Myocyte (in vitro differentiated cells): ENCODE measurements at places on chromosomes 4 and X. TPM values are rescaled to one million over a fixed set of nuclear protein-coding genes. Genes with fewer than 3 reads are reported as not detected.

The CA5B gene
- total RNA-seq = 4.1 and 4.7 TPM in 2 replicates

The SH3D19 gene
- 24.1 and 26.2 TPM in 2 replicates for total RNA-seq

The ANOS1 gene
- 0.08 TPM in 1 of 2 replicates, not detected in the other for total RNA-seq

The INPP4B gene
- 63.9 and 143 TPM in 2 replicates for total RNA-seq

The HPF1 gene
- 33.3 and 49.2 TPM in 2 replicates for total RNA-seq

The TIGD4 gene
- 0.62 and 3.0 TPM in 2 replicates for total RNA-seq

DNA sequence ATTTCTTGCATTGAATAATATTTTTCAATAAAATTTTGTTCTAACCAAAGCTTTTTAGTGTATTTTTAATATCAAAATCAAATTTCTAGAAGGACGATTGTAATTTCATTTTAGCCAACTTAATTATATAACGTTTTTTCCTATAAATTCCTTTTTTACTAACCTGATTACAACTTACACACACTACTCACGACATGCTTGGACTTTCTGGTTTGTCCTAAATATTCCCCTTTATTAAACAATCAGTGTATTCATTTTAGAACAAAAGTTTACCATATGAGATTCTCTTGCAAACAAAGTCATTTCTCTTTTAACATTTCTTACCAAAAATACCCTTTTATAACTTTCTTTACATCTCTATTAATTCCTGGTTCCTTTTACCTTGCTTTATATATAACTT lies 173.7 kb downstream of the PWWP3B start:
- DNase-seq = no peak

DNA sequence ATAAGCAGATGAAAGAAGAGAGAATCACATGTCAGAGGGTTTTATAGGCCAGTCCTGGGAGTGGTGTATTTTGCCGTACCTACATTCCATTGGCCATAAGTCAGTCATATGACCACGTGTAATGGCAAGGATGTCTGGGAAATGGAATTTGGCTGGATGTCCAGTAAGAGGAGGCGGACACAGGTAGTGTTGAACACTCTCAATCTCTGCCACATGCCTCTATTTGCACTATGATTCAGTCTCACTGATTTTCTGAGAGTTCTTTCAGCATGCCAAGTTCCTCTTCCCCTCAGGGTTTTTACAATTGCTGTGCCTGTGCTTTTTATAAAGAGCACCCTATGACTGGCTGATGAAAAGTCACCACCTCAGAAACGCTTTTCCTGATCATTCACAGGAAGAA lies 164.2 kb upstream of the GPR101 start:
- DNase-seq = no peak

DNA sequence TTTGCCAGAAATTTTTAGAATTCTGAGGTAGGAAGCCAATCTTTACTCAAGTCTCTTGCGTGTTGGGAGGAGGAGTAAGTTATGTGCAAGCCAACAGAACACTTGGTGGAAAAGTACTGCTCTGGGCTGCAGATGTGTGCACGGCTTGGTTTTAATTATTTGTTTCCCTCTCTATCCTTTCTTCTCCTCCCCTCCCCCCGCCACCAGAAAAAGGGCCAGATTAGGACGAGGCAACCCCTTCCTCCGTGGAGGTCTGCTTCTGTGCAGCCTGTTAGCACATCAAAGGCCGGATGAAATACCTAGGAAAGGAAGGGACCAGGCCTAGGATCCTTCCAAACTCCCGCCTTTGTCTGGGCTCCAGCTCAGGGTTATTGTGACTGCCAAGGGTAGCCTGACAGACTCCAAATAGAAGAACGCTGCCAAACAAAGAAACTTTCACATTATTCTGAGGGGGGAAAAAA lies 1.0 kb upstream of the PGRMC1 start:
- no peak for DNase-seq

DNA sequence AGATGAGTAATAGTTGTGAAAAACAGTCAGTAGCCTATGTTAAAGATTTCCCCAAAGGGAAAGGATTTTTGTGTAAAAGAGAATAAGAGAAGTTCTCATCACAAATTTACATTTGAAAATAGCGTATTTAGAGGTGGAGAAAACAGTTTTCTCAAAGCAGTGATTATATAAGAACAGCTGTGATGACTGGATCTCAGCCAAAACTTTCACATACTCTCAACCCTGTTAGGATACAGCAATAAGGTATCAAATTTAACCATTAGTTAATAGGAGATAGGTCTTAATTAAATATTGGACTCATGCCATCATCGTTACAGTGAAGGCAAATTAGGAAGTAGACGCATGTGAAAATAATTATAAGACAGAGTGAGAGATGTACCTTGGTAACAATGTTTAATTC lies 622.7 kb downstream of the PCDH18 start:
- no peak for DNase-seq

GRCh38 chr4:19583827-19584569 lies 667.7 kb upstream of the SLIT2 start:
- no peak for DNase-seq

DNA sequence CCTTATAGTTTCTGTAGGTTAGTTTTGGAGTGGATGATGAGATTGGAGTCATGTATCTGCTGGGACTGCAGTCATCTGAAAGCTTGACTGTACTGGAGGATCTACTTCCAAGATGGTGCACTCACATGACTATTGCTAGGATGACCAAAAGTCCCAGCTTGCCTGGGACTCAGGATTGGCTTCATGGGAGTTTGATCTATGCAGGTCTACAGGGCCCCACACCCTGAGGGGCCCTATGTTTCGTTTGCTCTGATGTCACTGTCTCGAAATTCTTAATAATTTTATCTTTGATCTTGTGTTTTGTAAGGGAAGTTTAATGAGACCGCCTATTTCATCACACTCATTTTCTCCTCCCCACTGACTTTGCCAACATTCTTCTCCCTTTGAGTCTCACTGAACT lies at the start of gene SMIM9:
SMIM9 (minus strand) TSS at position 101 of the 400 bp plus-strand sequence. CDS start 3,806 bp downstream, outside the sequence.
- DNase-seq = no peak

GRCh38 chrX:1239681-1240142 lies 27.3 kb upstream of the CRLF2 start:
- DNase-seq = no peak

GRCh38 chr4:107578321-107578720 lies 141.7 kb downstream of the PAPSS1 start:
- DNase-seq = no peak

- DNase-seq = peak; percentile 62
Measured at GRCh38 chr4:4575284-4576211, 33.7 kb upstream of the STX18 start.

- DNase-seq = no peak
Measured at GRCh38 chrX:150574559-150575418, 6.4 kb downstream of the MTM1 start.

DNA sequence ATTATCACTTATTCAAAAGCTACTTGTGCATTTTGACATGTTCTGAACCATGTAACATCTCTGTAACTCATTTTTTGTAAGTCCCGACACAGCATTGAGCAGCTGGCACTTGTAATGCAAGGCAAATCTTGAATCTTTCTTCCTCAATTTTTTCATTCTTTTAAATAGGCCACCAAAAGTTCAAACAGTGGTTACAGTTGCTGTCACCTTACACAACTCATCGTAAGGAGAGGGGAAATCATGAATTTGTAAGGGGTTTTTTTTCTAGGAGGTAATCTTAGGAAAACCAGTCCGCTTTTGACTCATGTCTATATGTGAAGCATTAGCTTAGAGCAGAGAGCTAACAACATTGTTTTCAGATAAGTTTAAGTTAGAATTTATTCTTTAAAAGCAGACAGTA lies 124.5 kb downstream of the PDLIM5 start:
- no peak for DNase-seq

- no peak for DNase-seq
Measured at GRCh38 chr4:2280531-2281300, 18.8 kb upstream of the MXD4 start.
